ENCODE measurements at places on chromosomes 5 and 9.

DNA sequence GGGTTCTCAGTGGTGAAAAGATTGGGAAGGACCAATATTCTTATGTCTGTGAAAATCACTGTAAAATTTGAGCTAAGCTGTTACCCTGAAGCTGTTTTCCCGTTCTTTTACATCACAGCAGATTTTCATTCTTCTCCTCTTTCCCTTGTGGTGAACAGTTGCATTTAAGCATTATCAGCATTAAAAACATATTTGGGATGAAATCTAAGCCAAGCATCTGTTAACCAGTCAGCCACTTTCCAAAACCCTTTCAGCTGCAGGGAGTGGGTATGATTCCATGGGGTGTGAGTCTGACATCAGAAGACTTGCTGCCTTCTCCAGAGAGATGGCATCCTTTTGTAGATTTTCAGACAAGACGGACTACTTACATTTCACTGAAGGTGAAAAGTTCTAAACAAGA lies 97.2 kb downstream of the TRIO start:
- DNase-seq: no peak

DNA sequence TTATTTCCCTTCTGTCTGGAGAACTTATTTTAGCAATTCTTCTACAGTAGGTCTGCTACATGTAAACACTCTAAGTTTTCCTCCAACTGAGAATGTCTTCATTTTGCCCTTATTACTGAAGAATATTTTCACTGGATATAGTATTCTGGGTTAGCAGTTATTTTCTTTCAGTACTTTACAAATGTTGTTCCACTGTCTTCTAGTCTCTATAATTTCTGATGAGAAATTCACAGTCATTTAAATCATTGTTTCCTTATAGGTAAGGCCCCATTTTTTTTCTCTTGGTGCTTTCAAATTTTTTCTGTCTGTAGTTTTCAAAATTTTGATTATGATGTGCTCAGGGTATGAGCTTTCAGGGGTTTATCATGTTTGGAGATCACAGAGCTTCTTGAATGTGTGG lies 30.8 kb downstream of the MGAT1 start:
- no peak for DNase-seq

GRCh38 chr5:4537489-4537888 lies 602.6 kb upstream of the ADAMTS16 start:
- no peak for DNase-seq

GRCh38 chr5:137564398-137564961 lies 65.4 kb upstream of the SPOCK1 start:
- DNase-seq: no peak

GRCh38 chr5:134545070-134545868 lies 19.8 kb downstream of the JADE2 start:
- DNase-seq: no peak

GRCh38 chr5:143188692-143189091 lies 214.8 kb downstream of the NR3C1 start:
- DNase-seq: no peak

DNA sequence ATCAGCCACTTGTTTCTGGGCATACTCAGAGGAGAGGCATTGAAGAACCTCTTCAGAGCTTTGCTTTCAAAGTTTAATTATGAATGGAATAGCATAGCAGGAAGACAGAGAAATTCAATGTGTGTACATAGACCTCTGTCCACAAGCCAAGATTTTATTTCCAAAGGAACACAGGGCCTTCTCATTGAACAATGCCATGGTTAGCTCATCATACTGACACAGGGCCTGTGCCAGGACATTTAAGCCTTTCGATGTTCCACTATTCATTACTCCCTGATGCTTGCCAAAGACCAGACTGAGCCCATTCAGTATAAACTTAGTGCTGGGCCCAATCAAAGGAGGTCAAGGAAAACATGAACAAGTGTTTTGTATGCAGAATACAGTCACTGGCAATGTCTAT lies 280.8 kb downstream of the FBXL17 start:
- no peak for DNase-seq

DNA sequence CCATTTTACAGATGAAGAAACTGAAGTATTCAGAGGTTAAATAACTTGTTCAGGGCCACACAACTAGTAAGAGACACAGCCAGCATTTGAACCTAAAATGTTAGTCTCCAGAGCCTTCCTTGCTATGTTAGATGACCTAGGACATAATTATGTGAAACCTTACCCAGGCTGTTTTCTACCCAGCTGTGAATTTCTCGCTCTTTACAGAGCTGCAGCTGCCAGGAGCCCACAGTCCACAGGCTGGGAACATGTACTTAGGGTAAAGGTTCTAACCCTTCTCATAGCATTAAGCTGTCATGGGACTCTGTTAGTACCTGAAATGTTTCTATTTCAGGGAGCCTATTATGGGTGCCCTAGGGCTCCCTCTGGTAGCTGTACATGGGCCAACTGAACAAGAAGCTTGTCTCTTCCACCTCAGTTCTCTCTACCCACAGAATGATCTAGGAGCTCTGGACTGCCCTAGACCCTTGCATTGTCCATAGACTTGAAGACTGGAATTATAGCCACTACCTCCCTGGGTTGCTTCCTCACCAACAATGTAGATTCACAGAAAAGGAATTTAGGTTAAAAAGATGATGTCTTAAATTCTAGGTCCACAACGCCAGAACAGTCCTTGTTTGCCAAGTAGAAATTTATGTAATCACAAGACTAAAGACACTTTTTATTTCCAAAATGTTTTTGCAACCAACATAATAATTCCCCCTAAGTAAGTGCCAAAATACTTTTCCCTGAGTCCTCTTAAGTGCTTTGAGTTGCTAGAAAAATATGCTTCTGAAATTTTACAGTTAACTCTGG lies 262.9 kb downstream of the PIK3R1 start:
- DNase-seq: no peak

- DNase-seq: no peak
Observed at GRCh38 chr5:35938568-35939227, at the start of gene CAPSL. Gene CAPSL, minus strand, starts transcription at chr5:35938622. Its CDS starts 17,502 bp downstream, at chr5:35921120.

- no peak for DNase-seq
Observed at GRCh38 chr5:95644351-95645042, 2.1 kb upstream of the RFESD start.

GRCh38 chr5:138000102-138000723 lies 32.7 kb downstream of the FAM13B start:
- DNase-seq: no peak

DNA sequence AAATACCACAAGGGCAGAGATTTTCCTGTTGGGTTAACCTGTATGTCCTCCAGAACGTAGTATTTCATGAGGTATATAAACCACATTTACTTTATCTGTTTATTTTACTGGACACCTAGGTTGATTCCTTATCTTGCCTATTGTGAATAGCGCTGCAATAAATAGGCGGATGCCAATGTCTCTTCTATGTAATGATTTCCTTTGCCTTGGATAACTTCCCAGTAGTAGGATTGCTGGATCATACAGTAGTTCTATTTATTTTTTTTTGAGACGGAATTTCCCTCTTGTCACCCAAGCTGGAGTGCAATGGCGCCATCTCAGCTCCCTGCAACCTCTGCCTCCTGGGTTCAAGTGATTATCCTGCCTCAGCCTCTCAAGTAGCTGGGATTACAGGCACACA lies 15.6 kb upstream of the TUT7 start:
- no peak for DNase-seq

- DNase-seq: no peak
Observed at GRCh38 chr5:38494763-38495162, 61.7 kb downstream of the LIFR start.

- no peak for DNase-seq
Observed at GRCh38 chr9:14989811-14990210, 79.6 kb upstream of the FREM1 start.

GRCh38 chr5:80825786-80826460 lies 134.2 kb upstream of the RASGRF2 start:
- DNase-seq: no peak

DNA sequence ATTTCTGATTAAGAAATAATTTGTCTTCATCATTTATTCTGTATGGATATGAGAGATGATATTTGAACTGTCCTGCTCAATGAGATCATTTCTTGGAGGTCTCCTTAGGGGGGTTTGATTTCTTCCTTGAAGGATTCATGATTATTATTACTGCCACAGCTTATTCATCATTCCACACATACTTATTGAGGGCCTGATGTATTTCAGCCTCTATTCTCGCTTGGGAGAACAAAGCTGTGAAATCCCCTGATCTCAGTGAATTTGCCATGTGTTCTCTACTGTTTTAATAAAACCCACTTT lies 36.9 kb downstream of the PARP8 start:
- DNase-seq: no peak

- no peak for DNase-seq
Observed at GRCh38 chr9:132914924-132915323, 29.5 kb downstream of the TSC1 start.

- no peak for DNase-seq
Observed at GRCh38 chr5:174259696-174260420, 214.4 kb downstream of the NSG2 start.

GRCh38 chr9:113957351-113957750 lies 81.2 kb downstream of the ZNF618 start:
- no peak for DNase-seq

- DNase-seq: no peak
Observed at GRCh38 chr5:139881143-139881733, 85.6 kb downstream of the PSD2 start.

- no peak for DNase-seq
Observed at GRCh38 chr5:179161901-179162300, 101.7 kb downstream of the ZNF354C start.

DNA sequence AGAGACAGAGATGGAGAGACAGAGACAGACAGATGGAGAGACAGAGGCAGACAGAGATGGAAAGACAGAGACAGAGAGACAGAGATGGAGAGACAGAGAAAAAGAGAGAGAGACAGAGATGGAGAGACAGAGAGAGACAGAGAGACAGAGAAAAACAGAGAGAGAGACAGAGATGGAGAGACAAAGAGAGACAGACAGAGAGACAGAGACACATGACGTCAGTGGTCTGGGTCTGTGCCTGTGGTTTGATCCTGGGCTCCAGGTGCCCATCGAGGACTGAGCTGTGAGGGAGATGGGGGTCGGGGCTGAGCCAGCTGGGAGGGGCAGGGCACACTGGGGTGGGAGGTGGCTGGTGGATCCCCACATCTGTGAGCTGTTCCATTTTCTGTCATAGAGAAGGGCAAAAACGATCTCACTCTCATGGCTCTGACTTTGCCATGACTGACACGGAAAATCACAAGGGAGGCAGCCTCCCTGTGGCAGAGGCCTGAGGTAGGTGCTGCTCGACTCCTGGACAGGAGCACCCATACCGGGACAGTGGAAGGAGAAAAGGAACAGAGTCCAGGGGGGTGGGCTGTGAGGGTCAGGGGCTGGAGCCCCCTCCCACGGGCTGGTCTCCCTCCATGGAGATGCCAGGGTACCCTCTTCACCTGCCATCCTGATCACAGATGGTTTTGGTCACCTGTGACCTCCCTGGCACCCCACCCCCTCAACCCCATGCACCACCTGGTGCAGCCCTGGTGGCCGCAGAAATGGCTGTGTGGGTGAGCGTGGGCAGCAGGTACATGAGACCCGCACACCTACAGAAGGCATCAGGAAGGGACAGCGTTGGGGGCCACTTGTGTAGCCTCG lies 28.8 kb downstream of the GLT6D1 start:
- DNase-seq: no peak

- DNase-seq: no peak
Observed at GRCh38 chr5:138574744-138575193, 432 bp downstream of the HSPA9 start.

- no peak for DNase-seq
Observed at GRCh38 chr5:107126341-107126740, 544.4 kb downstream of the EFNA5 start.

GRCh38 chr5:16934123-16934522 lies 2.0 kb downstream of the MYO10 start:
- DNase-seq: no peak

Data from activated gamma-delta T cell (primary cell).